Stimulated activated CD4-positive, alpha-beta T cell treated with anti-CD3 and anti-CD28 coated beads, Interleukin-4, amount 100 ng/mL, for 24 hours (primary cell): ENCODE measurements at places on chromosomes 6 and 20.

GRCh38 chr6:32816746-32817204, at the start of gene HLA-DOB:
Gene HLA-DOB, minus strand, starts transcription at chr6:32817002. Its CDS starts 51 bp downstream, at chr6:32816951.
- no peak for DNase-seq

DNA sequence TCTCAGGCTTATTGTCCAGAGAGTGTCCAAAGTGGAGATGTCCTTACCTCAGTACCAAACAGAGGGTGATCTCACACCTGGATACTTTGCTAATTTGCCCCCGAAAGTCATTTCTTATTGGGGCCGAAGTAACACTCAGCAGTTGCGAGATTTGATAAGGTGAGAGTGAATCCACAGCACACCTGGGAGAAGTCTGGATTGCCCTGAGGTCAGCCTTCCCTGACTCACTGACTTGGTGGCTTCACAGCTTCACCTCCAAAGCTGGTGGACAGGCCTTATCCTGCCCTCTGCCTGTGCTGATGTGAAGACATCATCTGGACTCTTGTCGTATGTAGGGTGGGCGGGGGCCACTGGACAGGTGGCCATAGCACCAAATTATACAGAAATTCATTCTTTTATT, 101.9 kb upstream of the ARMC2 start:
- no peak for DNase-seq

DNA sequence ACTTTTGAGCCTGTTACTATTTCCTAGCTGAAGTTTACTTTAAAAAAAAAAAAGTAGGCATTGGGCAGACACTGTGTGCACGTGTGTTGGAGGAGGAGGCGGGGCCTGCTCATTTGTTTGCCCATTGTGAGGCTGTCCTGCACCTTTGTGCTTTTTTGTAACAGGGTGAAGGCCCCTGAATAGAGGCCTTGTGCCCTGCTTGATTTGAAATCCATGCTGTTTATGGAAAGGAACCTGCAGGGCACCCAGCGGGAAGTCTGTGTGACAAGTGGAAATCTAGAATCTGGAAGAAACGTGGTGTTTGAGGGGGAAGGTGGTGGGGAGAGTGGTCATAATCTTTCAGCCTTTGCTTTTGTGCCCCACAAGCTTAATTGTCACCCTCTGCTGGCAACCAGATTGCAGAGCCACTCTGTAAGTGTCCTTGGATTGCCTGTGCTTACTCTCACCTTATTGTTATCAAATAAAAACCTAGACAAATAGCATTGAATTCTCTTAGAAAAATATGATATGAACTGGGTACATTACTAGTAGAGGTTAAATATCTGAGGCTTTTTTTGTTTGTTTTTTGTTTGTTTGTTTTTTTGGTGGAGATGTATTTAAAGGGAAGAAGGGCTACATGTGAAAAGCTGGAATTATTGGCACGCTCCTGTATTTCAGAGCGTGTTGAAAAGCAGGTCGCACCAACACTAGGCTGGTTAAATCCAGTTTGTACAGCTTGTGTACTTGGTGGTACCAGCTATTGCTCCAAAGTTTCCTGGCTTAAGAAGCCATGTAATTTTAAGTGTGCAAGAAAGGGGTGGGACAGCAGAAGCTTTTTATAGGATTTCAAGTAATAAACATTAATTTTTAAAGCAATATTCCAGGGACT, 156.3 kb downstream of the ARID1B start:
- no peak for DNase-seq

- DNase-seq = no peak
These were observed 8.9 kb downstream of the ATXN1 start for GRCh38 chr6:16752206-16752866.

DNA sequence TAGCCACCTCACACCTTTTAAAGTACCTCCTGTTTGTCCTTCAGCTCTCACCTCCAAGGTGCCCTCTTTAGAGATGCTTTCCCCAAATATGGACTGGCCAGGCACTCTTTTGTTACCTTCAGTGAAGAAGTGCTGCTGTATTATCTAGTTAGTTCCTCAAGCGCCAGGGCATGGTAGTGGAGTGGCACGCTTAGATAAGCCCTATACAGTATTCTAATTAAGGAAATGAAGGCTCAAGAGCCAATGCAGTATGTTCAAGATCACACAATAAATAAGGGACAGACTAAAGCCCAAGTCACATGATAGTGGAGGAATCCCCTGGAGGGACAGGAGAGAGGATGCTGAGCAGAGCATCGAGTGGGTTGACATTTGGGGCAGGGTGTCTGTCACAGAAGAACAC, 28.5 kb upstream of the GFOD1 start:
- DNase-seq = no peak

DNA sequence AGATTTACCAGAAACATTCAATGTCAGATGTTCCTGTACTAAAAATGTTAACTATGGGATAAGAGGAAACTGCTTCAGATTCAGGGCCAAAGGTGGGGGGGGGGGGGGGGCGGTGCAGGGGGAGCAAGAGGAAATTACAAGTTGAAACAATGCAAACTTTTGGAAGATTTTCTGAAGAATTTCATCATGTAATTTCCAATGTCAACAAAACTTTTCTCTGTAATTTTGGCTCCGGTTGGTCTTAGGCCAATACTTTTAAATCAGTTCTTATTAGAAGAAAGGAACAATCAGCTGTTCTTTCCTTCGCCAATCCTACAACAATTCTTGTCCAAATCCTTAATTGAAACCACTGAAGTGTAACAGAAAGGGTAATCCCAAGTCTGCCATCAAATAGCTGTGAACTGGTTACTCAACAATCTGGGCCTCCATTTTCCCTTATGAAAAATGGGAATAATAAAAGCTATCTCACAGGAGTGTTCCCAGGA, 13.1 kb downstream of the UQCC1 start:
- no peak for DNase-seq

DNA sequence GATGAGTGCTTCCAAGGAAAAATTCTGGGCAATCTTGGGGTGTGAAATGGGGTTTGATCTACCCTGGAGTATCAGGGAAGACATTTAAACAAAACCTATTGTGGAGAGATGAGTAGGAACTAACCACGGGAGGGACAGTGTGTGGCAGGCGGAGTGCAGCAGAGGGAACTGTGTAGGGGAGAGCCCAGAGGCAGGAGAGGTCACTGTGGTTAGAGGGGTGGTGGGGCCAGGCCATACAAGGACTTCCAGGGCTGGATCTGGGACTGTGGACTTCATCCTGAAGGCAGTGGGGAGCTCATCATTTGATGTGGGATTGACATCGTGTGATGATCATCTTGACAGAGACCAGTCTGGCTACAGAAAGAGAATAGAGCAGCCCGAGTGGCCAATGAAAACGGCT, 89.0 kb downstream of the TOX2 start:
- DNase-seq = no peak

DNA sequence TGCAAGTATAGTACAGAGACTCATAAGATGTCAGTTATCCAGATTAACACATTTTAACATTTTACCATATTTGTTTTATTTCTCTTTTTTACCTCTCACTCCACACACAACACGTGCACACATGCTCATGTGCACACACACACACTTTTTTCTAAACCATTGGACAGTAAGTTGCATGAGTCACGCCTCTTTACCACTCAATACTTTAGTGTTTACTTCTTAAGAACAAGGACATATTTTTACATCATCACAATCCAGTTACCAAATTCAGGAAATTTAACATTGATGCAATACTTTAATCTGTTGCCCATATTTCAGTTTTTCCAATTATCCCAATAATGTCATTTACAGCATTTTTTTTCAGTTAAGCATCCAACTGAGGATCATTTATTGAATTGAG, 109.0 kb downstream of the RIN2 start:
- DNase-seq = no peak

GRCh38 chr20:60215816-60216730, 257.9 kb downstream of the CDH26 start:
- DNase-seq = no peak

GRCh38 chr6:157054531-157054979, 268.8 kb downstream of the TMEM242 start:
- peak; percentile 43 for DNase-seq

DNA sequence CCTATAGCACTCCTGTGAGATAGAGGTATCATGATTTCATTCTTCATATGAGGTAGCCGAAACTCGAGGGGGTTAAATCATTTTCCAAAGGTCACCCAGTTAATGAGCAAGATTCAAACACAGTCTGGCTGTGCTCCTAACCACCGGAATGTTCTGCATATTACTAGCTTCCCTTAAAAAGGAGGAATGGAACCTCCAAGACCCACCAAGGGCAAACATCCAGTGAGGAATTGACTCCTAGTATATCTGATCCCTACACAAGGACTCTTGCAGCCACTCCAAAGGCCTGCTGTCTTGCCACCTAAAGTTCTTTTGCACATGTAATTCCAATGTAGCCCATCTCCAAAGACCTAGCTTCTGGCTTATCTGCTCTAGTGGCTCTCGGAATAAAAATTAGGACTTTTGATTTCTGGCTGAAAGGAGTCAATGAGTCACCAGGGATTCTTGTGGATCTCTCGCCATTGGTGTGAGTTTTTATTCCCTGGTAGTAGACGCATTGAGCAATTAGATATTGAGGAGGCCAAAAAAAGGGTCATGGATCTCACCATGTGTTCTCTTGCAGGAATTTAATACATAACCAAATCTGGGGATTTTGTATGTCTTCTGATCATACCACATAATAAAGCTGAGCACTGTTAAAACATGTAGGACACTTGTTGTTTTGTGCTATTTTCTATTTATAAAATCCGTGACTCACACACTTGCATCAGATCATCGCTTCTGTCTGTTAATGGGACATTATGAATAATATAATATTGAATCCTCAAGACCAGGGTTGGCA, 9.1 kb downstream of the BCAS1 start:
- DNase-seq = no peak

DNA sequence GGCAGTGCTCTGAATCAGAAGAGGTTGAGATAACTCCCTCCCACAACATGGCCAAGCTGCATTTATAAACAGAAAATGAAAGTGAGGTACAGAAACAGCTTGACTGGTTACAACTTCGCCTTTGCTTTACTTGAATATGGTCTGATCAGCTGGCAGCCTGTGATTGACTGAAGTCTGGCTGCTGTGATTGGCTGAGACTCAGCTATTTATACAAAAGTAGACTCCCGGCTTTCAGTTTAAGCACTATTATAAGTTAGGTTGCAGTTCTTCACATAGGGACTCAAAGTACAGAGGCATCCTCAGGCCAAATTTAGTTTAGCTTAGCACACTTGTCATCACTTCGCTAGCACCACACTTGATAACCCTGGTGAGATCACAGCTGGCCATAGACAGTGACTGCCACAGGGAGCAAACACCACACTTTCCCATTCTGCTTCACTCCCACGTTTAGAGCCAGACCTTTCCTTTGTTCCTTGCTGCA, 362.6 kb downstream of the EPM2A start:
- DNase-seq = no peak

- DNase-seq = no peak
These were observed 994 bp downstream of the CLDN20 start for GRCh38 chr6:155264693-155265320.

DNA sequence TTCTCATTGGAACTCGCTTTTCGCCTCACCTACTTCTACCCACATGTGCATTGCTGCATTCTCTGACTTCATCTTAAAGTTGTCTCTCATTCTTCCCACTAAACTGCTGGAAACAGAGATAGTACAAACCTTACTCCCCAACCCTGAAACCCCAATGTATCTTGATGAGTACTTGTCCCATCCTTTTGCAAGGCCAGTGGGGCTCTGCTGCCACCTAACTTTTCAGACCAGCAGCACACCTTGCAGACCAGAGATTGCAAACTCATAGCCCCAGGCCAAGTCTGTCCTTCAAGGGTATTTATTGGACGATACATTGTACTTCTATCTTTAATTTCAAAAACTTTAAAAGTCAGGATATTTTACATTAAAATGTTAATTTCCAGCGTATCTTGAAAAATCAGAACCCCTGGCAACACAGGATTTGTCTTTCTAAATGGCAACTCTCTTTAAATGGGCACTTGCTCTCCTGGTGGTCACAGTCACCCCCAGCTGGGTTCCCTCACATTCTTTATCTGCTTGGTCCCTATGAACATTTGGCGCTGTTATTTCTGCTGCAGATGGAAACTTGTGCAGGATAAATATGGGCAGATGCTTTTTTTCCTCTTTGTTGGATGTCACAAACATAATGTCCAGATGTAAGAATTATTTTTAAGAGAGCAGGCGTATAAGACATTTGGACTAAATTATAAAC, 83.9 kb downstream of the SOD2 start:
- no peak for DNase-seq

GRCh38 chr20:60700728-60701127, 551.3 kb upstream of the CDH4 start:
- no peak for DNase-seq

DNA sequence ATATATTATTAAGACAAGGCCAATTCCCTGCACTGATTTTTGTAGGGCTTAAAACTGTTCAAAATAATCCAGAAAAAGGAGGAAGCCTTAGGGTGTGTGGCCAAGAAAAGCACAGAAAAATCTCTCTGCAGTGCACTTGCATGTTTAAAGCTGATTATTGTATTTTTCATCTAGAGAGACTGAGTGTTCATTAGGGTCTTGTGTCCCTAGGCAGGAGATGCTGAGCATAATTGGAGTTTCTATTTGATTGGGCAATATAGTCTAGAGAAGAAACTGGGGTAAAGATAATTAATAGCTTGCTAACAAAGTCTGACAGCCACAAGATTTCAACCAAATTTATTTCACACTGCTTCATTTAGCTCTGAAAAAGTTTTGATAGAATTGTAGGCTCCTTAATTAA, 2.4 kb downstream of the FLRT3 start:
- DNase-seq = no peak

GRCh38 chr20:57180954-57181353, 85.5 kb downstream of the BMP7 start:
- no peak for DNase-seq

- DNase-seq = peak; percentile 72
These were observed 2.1 kb upstream of the TMEM151B start for GRCh38 chr6:44268095-44268628.

DNA sequence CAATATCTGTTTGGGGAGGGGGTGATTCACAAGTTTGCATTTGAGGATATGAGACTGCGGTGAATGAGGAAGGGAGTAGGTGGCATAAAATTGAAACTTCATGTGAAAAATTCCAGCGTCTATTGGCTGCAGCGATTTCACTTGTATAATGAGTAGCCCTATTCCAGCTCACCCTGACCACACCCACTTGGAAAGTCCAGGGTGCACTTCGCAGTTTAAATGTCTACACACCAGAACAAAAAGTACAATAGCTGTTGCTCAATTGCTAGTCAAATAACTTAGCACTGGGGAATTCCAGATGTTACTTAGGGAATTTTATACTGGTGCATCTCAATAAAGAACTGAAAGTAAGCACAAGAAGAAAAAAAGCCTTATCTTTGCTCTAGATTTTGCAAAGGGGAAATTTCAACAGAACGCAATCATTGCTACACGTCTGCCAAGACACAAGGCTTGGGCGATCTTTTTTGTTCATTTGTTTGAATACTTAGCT, 6.3 kb downstream of the TNFAIP3 start:
- DNase-seq = peak; percentile 93
